Endothelial cell (in vitro differentiated cells): ENCODE measurements at places on chromosomes 2 and 18.

GRCh38 chr18:48638896-48639771 is 100.3 kb downstream of the CTIF start:
- no peak overlapping the region for H3K27ac ChIP-seq
- no peak for DNase-seq
- peaks cover 9% of the 10 kb centered on the region for H3K27me3 ChIP-seq

- H3K27me3 ChIP-seq = no peaks in the 10 kb centered on the region
- H3K36me3 ChIP-seq = no peaks in the 10 kb centered on the region
Measured at GRCh38 chr18:26383454-26384270, 157.4 kb downstream of the TAF4B start.

DNA sequence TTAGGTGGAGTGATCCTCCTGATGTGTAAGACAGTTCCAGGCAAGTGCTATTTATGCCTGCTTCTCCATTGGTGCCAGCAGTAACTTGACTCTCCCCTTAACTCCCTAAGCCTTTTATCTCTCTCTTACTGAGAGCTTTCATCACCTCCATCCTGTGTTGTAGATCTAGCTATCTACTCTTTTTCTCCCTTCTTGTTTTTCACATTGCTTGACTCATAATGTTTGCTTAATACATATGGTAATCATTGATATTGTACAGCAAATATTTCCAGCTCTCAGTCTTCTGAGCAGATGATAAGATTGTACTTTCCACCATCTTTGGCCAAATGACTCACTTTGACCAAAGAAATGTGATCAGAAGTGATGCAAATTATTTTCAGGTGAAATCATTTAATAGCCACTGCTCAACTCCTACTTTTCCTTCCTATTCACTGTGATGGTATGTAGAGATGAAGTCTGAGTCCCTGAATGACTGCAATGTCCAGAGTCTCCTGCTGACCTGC is 165.0 kb downstream of the PLCL1 start:
- no peak overlapping the region for H3K27ac ChIP-seq
- no peak overlapping the region for H3K4me3 ChIP-seq
- no peaks in the 10 kb centered on the region for H3K27me3 ChIP-seq
- no peaks in the 10 kb centered on the region for H3K4me1 ChIP-seq
- no peaks in the 10 kb centered on the region for H3K36me3 ChIP-seq

GRCh38 chr2:60884800-60885199 is 3.4 kb downstream of the REL start:
- no peak for DNase-seq
- H3K27ac ChIP-seq = peak overlapping the region; percentile 73
- H3K36me3 ChIP-seq = peaks cover 4% of the 10 kb centered on the region
- peaks cover 34% of the 10 kb centered on the region for H3K4me1 ChIP-seq

GRCh38 chr2:69221512-69221911 is 165.5 kb downstream of the GFPT1 start:
- no peak overlapping the region for H3K4me3 ChIP-seq
- DNase-seq = no peak
- no peak overlapping the region for H3K27ac ChIP-seq
- no peaks in the 10 kb centered on the region for H3K36me3 ChIP-seq
- H3K27me3 ChIP-seq = peaks cover 3% of the 10 kb centered on the region
- H3K4me1 ChIP-seq = peaks cover 36% of the 10 kb centered on the region

- H3K4me3 ChIP-seq = no peak overlapping the region
- DNase-seq = no peak
- H3K36me3 ChIP-seq = no peaks in the 10 kb centered on the region
- H3K4me1 ChIP-seq = peaks cover 4% of the 10 kb centered on the region
- H3K27me3 ChIP-seq = no peaks in the 10 kb centered on the region
Measured at GRCh38 chr2:181106789-181107627, 126.6 kb downstream of the UBE2E3 start.

DNA sequence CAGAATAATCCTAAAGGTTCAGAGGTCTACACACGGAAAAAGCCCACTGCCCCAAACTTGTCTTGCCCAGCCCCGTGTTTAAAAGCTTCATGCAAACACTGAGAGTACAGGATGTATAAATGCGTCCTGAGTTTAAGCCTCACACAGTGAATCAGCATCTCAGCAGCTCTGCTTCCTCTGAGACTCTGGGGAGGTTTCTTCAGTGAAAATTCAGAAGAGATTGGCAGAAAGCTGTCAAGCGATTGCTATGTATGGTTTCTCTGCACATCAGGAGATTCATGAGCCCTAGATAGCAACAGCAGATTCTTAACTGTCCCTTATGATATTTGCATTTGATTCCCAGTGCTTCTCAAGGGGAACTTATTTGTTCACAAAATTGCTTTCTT is 27.1 kb downstream of the CRACDL start:
- H3K27ac ChIP-seq = peak overlapping the region; percentile 91
- no peak overlapping the region for H3K4me3 ChIP-seq
- H3K27me3 ChIP-seq = peaks cover 6% of the 10 kb centered on the region
- DNase-seq = no peak
- no peaks in the 10 kb centered on the region for H3K36me3 ChIP-seq

GRCh38 chr2:240179941-240180666 is 39.6 kb upstream of the OTOS start:
- DNase-seq = no peak
- H3K27ac ChIP-seq = no peak overlapping the region
- H3K4me3 ChIP-seq = no peak overlapping the region
- no peaks in the 10 kb centered on the region for H3K4me1 ChIP-seq
- no peaks in the 10 kb centered on the region for H3K36me3 ChIP-seq

- H3K36me3 ChIP-seq = peaks cover 3% of the 10 kb centered on the region
- H3K27ac ChIP-seq = peak overlapping the region; percentile 24
- DNase-seq = no peak
- H3K4me3 ChIP-seq = no peak overlapping the region
- peaks cover 23% of the 10 kb centered on the region for H3K4me1 ChIP-seq
Measured at GRCh38 chr2:160220545-160221009, 20.5 kb upstream of the ITGB6 start.

- H3K4me3 ChIP-seq = peak overlapping the region; percentile 92
- peaks cover 5% of the 10 kb centered on the region for H3K27me3 ChIP-seq
- DNase-seq = peak; percentile 40
- peaks cover 13% of the 10 kb centered on the region for H3K4me1 ChIP-seq
- no peaks in the 10 kb centered on the region for H3K36me3 ChIP-seq
Measured at GRCh38 chr18:4453874-4454536, 1.1 kb downstream of the DLGAP1 start.

DNA sequence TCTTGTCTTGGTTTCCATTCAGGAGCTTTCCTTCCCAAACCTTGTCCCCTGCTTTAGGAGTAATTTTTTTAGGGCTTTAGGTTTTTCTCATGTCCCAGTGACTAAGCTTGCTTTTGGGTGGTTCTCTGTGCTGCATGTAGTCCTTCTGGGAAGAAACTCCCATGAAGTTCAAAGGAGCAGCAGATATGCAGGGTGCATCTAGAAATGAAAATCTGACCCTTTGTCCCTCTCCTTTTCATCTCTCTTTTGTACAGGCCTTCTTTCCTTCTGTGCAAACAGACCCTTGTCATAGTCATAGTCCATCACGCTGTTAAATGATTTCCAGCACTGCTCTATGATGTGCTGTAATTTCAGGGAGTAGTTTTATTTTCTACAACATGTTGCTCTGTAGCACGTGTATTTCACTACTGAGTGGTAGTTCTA is 20.4 kb downstream of the FMNL2 start:
- H3K27ac ChIP-seq = no peak overlapping the region
- H3K4me1 ChIP-seq = peaks cover 9% of the 10 kb centered on the region
- H3K4me3 ChIP-seq = no peak overlapping the region
- no peaks in the 10 kb centered on the region for H3K27me3 ChIP-seq
